ENCODE measurements at places on chromosomes 3 and 15.
A peak's percentile ranks its signal among the peaks of the same experiment; 100 is the strongest.

- DNase-seq: no peak
These were observed 150.4 kb upstream of the ADAMTS9 start for GRCh38 chr3:64837986-64838735.

DNA sequence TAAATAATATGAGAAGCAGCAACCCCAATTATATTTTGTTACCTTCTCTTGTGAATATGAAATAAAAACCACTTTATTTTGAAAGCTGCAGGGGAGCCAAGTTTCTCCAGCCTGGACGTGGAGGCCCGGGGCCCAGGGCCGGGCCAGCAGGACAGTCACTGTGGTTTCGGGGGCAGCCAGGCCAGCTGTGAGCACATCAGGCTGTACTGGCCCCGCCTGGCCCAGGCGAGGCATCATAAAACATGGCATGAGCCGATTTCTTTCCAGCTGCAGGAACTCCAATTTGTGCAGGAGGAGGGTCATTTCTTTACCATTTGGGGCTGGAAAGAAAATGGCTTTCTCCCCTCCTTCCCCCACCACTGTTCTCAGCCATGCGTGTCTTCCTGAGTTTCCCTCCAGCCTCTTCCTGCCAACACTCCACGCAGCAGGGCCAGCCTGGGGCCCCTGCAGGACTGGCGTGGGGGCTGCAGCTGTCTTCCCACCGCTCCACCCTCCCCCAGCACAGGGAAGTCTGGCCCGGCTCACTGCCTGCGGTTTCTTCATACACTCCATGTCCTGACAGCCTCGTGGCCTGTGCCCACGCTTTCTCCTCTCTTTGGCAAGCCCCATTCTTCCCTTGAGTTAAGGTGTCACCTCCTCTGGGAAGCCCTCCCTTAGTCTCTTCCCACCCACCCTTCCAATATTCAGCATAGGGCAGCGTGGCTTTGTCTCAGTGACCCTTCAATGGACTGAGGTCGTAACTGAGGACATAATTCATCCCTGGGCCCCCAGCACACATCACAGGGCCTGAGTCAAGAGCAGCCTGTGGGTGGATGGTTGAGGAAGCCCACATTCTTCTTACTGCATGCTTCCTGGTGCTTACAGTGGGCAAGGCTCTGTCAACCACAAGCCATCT, 135.8 kb downstream of the CHSY1 start:
- DNase-seq: no peak

GRCh38 chr15:68154923-68155559, 50.1 kb downstream of the CALML4 start:
- DNase-seq: peak; percentile 10

DNA sequence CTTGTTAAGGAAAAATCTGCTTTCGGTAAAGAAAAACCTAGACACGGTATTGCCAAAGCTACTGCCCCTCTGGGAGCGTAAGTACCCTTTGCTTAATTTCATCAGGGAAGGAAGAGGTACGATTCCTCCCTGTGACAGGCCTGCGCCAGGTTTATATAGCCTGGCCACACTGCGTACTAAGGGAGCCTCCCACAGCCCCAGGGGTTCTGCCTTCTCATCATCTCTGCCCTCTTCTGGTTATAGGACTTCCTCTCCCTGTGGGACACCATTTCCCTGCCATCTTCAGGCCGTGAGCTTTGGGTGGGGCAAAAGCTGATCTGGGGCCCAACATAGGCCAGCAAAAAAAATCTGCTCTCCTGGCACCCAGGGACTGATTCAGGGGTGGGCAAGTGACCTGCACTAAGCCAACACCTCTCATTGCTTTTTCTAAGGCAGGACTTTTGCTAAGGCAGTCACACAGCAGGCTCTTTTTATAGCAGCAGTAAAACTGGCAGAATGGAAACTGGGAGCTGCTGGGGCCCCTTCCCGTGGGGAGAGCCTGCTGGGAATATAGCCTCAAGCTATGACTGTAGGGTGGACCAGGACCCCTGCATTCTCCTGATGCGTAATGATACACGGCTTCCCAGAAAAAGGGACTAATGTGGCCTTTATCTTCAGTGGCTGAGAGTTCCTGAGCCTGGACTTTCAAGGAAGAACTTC, 76.2 kb downstream of the PRICKLE2 start:
- no peak for DNase-seq

DNA sequence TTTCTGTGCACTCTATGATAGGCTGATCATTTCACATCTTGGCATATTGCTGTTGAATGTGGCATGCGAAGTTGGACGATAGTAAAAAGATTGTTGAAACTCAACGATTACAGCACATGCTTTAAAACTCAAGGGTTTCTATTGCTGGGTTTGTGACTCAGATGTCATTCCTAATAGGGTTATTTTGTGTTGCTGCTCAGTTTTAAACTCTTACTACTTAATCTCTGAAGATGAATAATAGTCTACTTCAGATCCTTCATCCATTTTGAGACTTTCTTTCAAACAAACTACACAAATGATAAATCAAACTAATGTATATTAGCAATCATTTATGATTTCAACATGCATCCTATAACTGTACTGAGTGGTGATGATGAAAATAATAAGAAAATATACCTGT, 71.3 kb upstream of the MBNL1 start:
- DNase-seq: no peak

GRCh38 chr15:85281293-85281882, 99.0 kb upstream of the AKAP13 start:
- no peak for DNase-seq

DNA sequence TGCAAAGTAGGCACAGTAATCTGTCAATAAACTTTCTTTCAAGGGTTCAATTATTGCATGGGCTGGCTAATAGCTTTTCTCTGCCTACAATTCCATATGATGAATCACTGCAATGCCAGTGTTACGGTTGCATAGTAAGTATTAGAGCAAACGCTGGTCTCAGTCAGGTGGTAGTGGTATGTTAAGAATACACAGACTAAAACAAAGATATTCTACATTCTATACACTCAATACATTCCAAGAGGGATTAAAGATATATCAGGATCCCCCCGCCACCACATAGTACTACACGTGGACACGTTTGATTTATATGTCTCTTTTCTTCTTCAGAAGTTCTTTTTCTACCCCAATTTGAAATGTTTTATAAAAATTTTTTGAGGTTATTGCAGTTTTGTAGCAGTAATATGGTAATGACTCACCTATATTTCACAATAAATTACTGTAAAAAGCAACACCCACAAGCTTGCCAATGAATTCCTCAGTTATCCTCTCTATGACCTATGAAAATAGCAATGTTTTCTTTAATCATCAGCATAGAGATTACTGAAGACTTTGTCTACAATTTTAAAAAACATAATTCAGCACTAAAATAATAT, 68.2 kb downstream of the CD200R1L start:
- no peak for DNase-seq

DNA sequence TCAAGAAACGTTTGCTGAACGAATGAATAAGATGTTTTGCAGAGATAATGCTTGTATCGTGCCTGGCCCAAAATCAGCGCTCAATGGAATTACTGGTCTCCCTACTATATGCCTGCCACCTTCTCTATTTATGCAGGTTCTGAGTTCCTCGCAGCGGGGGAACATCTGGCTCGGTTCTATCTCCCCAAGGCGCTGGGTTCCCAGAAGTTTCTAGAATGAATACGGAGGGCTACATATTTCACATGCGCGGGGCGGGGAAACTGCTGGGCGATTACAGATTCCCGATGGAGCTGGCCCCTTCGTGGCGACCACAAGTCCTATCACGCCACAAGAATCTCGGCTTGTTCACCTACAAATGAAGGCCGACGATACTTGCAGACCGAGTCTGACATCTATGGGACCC, 411 bp upstream of the EIF2B5 start:
- DNase-seq: no peak

DNA sequence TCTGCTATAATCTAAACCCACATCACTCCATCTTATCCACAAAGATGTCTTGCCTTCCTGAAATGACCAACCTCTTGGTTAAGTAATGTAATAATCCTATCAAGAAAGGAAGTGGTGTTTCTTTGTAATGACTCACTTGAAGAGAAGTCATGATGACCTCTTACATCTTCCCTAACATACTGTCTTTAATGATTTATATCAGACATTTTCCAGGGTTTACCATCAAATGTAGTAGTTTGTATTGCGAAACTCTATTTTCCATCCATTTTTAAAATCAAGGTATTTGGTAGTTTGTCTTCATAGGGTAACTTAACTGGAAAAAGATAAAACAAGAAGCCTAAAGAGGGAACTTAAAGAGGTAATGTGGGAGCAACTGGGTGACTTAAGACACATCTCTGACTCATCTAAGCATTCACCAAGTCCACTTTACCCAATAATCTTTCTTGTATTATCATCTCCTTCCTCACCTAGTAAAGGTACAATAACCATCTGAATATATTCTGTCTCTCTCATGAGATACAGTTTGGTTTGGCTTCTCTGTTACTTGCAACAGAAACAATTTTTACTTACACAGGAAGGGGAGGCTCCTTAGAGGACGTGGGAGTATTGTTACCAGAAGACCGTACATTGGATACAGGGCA, 5.7 kb upstream of the MAPK6 start:
- no peak for DNase-seq

DNA sequence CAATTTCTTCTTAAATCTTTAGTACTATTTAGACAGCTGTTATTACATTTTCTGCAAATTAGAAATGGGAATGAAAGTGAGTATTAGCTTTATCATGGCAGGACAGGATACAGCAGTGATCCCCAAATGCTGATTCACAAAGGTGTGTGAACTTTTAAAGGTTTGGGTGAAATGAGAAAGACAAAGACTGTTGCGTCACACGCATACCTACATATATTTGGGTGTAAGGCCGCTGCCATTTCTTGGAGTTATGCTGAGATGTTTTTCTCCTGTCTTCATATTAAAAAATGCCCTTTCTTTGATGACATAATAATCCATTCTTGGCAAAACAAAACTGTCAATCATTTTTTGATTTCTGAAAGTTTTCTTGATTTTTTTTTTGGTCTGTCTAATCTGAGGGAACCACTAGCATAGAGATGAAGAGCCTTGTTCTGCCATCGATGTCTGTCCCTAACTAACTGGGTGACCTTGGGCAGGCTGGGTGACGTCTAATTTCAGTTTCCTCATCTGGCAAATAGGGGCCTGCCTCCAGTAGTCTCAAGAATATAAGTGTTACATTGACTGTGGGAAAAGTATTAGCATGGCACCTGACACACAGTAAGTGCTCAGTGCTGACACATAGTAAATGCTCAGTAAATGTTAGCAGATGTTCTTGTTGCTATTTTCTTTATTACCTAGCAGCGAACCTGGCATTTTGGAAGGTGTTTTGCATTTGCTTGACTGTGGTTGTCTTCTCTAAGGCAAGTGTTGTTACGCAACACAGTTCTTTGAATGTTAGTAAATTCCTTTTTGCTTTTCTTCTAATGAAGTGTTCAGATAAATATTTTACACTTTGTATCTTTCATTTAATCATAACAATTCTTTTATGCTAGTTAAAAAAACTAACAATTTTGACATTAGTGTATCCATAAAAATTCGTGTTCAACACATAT, 5.0 kb downstream of the MITF start:
- DNase-seq: no peak

DNA sequence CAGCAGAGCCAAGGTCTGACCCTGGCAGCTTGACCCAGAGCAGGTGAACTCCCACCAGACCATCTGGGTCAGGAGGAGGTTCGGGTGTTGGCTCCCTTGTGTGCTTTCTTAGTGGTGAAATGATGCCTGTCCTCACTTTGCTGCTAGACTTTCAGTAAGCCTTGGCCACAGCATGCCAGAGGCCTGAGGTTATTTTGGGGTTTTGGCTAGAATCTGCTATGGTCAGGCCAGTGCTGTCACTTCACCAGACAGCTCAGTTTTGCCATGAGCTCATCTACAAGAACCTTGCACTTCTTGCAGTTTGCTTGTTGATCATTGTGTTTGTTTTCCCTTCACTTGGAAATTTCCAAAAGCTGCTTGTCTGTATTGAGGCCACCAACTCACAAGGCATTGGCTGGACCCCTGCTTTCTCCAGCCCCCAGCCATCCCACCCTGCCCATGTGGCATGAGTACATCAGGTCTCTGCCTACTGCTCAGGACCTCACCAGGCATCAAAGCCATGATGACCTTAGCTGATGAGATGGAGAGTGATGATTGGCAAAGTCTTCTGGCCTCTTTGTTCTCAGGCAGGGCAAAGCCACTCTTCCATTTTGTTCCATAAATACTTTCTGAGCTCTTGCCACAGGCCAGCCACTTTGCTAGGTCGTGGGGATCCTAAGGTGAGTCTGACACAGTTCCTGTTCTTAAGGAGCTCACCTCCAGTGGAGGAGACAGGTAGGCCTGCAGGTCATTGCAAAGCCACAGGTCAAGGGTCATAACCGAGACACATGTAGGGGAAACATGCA, 122.6 kb downstream of the ARNT2 start:
- DNase-seq: no peak

DNA sequence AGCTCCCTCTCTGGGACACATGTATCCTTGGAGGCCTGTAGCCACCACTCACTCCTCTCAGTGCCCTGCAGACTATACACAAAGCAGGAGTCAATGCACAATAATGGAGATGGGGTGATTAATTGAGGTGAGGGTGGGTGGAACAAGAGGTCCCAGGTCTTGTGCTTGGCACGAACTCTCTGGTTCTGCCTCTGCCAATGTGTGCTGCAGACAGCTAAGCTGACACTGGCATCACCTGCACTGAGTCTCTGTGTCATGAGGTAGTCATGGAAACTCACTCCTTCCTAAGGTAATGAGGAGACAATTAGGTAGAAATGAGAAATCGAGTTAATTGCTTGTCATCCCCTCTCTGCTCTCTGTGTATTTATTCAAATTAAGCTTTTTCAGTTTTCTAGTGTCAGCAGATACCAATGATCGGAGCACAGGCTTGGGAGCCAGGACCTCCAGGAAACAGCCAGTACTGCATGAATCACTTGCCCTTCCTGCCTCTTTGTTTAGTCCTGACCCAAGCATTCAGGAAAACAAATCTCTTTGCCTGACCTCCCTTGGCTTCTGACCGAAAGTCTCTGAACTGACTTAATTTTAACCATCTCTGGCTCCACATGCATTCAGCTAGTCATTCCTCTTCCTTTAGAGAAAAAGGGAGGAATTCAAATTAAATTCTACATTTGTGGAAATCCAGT, 56.7 kb downstream of the DRD3 start:
- DNase-seq: no peak

- DNase-seq: no peak
These were observed 49.9 kb downstream of the BTD start for GRCh38 chr3:15651396-15651795.

DNA sequence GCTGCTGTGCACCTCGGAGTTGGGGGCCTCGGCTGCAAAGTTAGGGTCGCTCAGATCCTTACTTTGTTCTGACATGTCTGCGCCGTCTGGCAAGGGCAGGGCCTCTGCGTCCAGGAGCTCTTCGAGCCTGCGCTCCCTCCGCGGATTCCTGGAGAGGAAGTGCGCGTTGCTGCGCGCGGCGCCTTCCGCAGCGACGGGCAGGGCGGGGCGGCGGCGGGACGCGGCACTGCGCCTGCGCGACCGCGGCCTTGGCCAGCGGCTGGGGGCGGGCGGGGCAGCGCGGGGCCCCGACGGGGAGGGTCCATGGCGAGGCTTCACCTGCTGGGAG, at the start of gene NDN:
TSS of gene NDN (minus strand) at position 163 of the 328 bp plus-strand sequence. CDS start at position 75, 88 bp downstream.
- no peak for DNase-seq

- no peak for DNase-seq
These were observed 26.2 kb upstream of the SRP14 start for GRCh38 chr15:40065166-40065565.

GRCh38 chr3:36648241-36649034, 115.9 kb downstream of the DCLK3 start:
- no peak for DNase-seq

- no peak for DNase-seq
These were observed 873 bp downstream of the C3orf70 start for GRCh38 chr3:185151964-185152409.

Data from activated CD4-positive, alpha-beta T cell treated with anti-CD3 and anti-CD28 coated beads, Interleukin-2, amount 50 U/mL, for 48 hours (primary cell).